GM23248 (cell line): ENCODE measurements at places on chromosomes 1 and 21. TPM values are rescaled to one million over a fixed set of nuclear protein-coding genes. Genes with fewer than 3 reads are reported as not detected.

Gene NEGR1
- total RNA-seq, result 15.7 and 20.0 TPM in 2 replicates

Gene GSTM4
- total RNA-seq, result 6.2 and 7.7 TPM in 2 replicates

Gene TMCO4
- total RNA-seq, result 24.5 and 25.9 TPM in 2 replicates

Gene PLA2G2A
- not detected in 2 replicates for total RNA-seq

- DNase-seq, result no peak
These were observed 15.9 kb downstream of the BCAN start for GRCh38 chr1:156657741-156658319.

DNA sequence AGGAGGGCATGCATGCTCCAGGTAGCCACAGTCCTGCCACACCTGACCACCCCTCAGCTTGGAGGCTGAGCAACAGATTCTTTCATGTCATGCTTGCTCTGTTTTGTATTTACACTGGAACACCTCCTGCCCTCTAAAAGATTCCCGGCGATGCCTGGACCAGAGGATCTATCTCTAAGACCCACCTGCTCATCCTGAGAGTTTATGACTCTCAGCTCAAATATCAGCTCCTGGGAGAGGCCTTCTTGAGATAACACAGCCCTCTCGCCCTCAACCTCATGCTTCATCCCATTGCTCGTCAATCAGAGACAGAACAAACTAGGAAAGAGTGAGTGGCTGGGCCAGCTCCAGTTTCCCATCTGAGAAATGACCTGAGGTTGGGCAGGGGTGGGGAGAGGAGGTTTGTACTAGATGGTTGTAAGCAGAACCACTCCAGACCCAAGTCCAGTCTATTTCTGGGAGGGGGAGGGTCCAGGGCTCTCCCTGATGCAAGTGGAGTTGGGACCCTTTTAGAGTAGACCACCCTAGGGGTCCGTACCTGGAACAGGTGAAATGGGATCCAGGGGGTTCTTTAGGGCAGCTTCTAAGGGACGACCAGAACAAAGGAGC lies 524.5 kb downstream of the MATN1 start:
- DNase-seq, result no peak

DNA sequence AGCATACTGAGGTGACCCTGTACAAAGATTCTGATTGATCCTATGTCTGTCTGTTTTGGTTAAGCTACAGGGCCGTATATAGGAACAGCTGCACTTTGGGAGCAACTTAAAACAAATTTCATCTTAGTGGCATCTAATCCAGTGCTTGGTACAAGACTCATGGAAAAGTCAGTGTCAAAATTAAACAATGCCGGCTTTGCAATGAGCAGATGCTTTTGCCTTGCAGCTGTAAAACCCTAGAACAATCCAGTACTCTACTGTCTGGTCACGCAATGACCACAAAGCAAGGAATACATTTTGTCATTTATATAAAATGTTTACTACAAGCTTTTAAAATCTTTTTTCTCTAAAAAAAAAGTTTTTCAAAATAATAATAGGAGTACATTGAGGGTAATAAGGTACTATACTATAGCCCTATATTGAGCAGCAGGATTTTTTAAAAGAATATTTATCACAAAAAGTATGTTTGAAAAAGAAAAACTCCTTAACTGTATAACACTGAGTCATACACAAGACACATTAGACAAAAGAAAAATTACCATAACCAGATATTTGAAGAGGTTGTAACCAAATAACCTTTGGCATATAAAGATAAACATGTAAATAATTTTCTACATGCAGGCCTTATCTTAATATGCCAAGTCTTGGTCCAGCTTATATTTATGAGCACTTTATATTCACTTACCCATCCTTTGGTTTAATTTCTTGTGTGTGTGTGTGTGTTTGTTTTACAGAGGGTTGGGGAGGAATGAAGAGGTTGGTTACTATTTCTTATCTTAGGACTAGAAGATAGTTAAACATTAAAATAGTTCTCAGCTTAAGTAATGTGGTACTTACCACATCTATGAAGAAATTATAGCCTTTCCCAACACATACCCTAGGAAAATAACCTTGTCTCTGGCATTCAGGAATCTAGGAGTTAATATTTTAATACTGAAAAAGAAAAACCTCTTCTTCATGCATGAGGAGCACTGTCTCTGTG lies 262.3 kb downstream of the FAF1 start:
- DNase-seq, result peak; percentile 0

DNA sequence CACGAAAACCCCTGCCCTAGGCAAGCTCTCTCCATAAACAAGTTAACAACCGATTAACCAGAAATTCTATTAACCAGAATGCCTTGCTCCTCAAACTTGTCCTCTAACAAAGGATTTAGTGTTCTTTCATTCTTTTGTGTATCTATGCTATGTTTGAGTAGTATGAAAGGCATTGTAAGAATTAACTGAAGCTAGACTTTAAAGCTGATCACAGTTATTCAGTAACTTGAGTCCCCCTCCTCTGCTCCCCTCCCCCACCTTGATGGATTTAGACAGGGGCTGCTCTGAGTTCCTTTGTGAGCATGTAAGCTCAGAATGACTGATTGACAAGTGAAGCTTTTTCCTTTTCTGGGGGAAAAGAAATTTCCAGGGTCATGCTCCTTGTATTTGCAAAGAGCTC lies 257.6 kb downstream of the TTLL7 start:
- DNase-seq, result no peak

DNA sequence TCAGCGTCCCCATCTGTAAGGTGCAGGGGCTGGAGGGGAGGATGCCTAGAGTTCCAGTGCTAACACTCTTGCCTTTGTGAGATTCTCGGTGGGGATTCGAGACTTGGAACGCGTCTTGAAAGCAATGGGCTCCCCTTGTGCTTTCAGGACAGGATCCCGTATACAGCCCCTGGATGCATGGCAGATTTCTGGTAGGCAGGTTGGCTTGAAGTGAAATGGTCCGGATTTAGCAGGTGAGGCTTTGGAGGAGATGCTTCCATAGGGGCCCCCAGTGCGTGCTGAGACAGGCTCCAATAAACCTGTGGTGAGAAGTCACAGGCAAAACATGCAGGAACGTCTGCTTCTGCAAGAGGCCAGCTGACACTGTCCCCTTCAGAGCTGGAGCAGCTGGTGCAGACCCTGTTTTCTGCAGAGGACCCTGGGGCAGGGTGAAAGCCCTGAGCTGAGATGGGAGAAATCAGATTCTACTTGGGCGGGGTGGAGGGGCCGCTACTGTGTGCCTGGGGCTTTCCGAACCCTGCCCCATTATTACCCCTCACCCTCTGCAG lies 270.4 kb downstream of the PTPRU start:
- DNase-seq, result no peak

DNA sequence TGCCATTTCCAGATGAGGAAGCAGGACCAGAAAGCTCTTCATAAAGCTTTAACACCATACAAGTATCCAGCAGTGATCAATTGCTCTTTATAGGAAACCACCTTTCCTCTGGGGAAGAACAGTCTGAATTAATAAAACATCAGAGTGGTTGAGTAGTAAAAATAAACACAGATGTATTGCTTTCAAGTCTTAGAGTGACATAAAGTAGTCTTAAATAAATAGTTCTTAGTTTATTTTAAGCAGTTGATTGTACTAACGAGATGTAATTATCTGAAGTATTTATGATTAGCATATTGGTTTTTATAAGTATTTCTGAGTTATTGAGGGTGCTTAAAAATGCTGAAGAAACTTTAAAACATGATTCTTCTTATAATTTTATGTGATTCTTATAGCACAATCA lies 67.0 kb downstream of the PRKAA2 start:
- DNase-seq, result no peak

DNA sequence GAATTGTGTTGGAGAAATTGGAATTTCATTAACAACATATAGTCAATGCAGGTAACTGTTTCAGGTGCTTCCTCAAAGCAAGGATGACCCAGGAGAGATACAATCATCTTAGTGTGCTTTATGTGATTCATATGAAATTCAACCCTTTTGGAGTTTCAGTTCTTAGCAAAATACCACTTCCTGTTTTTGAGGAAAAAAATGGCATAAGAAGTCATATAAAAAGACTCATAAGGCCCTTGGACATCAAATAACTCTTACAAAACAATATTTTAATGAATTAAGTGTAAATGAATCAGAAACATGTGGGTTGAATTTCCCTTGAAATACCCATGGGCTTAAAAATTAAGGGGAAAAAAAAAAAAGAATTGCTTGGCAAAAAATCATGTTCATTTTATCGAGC lies 926.6 kb downstream of the LTN1 start:
- DNase-seq, result peak; percentile 23

DNA sequence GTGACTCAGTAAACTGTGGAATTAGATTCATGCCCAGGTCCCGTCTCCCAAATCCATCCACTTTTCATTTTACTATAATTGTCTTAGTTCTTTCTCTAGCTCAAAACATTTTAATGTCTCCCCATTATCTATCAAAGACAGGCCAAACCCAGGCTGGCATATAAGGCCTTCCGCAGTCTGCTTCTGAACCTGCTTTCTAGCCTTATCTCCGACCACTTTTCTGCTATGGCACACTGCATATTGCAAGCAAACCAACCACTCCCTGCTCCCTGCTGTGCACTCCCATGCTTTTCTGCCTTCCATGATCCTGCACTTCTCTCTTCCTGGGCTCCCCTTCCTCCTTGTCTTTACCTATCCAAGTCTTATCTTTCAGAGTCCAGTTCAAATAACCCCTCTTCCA lies 17.3 kb upstream of the PIGM start:
- DNase-seq, result no peak

GRCh38 chr1:169802888-169803287 lies 8.2 kb upstream of the METTL18 start:
- DNase-seq, result no peak

- DNase-seq, result no peak
These were observed 157.3 kb downstream of the CASZ1 start for GRCh38 chr1:10639011-10639774.
